H1 (cell line): ENCODE measurements at places on chromosomes 2 and 18.
A peak's percentile ranks its signal among the peaks of the same experiment; 100 is the strongest.

GRCh38 chr18:2002604-2003003, 568.7 kb downstream of the METTL4 start:
- DNase-seq = no peak

- no peak for DNase-seq
Measured at GRCh38 chr2:132991471-132992045, 321.6 kb upstream of the LYPD1 start.

- DNase-seq = no peak
Measured at GRCh38 chr2:174929786-174930185, 75.4 kb downstream of the CHN1 start.

DNA sequence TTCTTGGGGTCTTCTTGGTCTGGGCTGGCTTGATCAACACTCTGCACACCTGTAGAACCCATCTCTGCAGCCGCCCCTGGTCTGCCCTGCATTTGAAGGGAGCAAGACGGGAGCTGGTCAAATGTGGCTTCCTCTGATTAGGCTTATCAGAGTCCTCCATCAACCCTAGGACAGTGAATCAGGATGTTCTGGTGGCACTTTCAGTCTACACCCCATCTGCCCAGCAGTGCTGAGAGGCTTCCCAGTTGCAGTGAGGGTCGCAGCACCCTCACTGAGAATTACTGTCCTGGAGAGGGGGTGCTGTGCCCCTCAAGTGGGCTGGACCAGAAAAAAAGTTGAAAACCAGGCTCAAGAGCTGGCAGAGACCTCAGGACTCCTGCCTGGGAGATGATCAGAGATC, 152.9 kb downstream of the DYSF start:
- no peak for DNase-seq

DNA sequence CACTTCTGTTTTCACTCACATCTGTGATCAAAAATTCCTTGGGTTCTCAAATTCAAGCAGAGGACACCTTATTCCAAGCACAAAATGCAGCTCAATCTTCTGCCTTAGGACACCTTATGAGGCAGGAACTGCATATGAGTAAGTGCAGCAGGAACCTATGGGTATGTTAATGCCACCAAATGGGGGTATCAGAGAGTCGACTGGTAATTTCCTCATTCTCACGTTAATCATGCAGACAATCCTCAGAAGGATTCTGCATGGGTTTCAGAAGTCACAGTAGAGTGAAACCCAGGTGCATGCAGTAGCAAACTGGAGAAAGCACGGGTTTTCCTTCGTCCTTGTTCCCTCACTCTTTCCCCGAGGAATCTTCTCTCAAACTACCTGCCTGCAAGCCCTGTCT, 452.8 kb downstream of the CBLN2 start:
- DNase-seq = peak; percentile 3

DNA sequence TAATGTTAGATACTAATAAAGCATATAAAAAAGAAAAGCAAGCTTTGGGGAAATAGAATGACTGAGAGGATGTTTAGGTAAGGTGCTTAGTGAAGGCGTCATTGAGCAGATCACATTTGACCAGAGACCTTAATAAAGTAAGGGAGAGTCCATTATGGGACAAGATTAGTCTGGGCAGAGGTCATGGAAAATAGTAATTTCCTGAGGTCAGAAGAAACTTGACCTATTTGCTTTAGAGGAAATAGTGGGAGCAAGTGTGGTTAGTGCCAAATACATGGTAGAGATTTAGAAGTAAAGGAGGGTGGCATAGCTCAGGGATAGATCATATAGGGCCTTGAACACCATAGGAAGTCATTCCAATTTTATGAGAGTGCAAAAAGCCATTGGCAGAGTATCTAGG, 24.5 kb upstream of the SLC8A1 start:
- DNase-seq = no peak
